ENCODE measurements at places on chromosomes 7 and 10. TPM values are rescaled to one million over a fixed set of nuclear protein-coding genes. Genes with fewer than 3 reads are reported as not detected.

Gene PARG
- total RNA-seq, result 31.1 TPM

DNA sequence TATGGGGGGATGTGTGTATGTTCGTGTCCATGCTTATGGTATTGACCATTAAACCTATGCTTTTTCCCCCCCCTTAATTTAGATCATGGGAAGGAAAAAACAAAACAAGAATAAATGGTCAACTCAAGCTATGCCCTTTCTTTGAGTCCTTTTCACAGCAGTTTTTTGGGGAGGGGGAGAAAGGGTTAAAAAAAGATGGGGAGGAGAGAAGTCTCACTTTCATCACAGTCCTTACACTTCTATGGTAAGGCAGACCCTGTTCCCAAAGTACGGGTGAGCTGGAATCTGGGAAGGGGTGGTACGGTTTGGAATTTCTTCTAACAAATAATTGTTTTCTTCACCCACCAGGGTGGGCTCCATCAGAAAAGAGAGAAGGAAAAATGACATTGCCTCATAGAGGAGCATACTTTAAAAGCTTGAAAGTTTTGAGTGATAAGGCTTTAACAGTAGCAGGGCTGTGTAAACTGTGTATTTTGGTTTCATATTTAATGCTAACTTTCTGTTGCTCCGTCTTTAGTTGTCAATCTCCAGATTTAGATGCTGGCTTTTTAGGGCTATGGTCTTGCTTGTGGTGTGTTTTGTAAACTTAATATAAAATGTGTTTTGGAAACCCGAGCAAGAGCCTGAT, 180.1 kb downstream of the TCF7L2 start:
- no peak for DNase-seq

- peak; percentile 6 for DNase-seq
Observed at GRCh38 chr10:78203915-78204818, 170.5 kb downstream of the RPS24 start.

GRCh38 chr10:32959006-32959920, 1.2 kb upstream of the ITGB1 start:
- DNase-seq, result no peak

Gene NODAL
- total RNA-seq, result not detected

GRCh38 chr10:7471720-7472367, 61.0 kb upstream of the SFMBT2 start:
- no peak for DNase-seq

DNA sequence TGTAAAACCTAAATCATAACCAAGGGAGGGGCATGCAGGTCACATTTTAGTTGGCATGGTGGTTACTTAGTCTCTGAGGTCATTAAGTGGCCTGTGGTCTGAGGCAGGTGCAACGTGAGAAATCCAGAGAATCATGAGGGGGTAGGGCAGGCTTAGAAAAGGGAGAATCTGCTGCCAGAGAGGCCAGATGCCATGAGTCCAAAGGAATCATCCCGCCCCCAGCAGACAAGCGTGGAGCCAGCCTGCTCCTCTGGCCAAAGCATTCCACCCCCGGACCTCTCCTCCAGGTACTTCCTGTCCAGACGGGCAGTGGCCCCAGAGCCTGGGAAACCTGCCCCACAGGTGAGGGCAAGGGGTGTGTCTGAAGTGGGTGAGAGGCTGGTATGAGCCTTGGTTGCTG, 196.4 kb upstream of the ZNF32 start:
- DNase-seq, result no peak

- no peak for DNase-seq
Observed at GRCh38 chr7:132515181-132515580, 61.1 kb downstream of the PLXNA4 start.

Gene CPA4
- 0.74 TPM for total RNA-seq

Gene SSBP1
- total RNA-seq, result 197 TPM

GRCh38 chr10:48307711-48308018, 1.2 kb downstream of the MAPK8 start:
- peak; percentile 20 for DNase-seq

Gene PPP1R3A
- total RNA-seq, result not detected

DNA sequence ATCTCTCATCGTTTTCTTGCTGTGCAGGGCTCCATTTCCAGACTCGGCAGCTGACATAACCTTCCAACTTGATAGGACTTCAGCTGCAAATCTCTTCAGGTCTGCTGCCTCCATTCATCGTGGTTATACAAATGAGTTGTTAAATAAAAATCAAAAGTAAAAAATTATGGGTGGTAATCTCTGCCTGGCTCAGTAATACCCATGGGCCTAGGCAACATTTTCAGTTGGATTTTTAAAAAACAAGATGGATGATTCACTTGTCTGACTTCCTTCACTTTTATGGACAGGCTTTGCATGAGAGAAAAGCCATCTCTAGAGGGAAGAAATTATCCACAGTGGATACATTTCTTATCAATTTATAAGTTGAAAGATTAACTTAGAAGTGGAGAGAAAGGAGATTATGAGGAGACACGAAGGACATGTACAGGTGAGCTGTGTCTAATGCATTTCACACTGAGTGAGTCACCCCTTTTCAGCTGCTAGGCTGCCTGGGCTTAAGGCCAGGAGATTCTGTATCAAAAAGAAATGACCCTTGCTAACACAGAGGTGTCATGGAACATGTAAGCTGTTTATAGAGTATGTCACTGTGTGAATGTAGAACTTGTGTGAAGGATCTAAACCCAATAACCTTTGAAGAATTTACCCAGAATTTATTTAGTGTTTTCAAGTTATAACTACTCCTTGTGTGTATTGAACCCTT, 495.1 kb downstream of the AUTS2 start:
- DNase-seq, result no peak

Gene TECTB
- total RNA-seq, result not detected

DNA sequence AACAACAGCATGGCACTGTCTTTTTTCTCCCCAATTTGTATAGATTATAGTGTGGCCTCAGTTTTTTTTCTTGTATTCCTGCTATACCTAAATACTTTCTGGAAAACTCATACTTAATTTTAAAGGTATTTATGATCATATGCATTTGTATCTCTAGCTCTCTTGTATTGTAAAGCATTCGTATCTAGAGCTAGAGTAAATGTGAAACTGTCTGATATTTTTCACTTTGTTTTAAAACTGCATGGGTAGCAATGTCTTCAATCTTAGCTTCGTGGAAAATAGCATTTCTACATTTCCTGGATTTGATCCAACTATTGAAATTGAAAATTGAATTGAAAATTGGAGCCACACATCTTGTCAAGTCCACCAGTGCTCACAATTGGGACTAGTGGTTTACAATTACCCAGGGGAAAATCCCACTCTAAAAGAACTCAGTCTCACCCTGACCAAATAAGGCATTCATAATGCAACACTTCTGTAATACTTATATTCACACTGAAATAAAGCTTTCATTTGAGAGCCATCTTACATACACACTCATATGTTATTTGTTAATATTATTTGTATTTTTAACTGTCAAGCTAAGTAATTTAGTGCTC, 51.3 kb upstream of the KLF6 start:
- DNase-seq, result no peak

DNA sequence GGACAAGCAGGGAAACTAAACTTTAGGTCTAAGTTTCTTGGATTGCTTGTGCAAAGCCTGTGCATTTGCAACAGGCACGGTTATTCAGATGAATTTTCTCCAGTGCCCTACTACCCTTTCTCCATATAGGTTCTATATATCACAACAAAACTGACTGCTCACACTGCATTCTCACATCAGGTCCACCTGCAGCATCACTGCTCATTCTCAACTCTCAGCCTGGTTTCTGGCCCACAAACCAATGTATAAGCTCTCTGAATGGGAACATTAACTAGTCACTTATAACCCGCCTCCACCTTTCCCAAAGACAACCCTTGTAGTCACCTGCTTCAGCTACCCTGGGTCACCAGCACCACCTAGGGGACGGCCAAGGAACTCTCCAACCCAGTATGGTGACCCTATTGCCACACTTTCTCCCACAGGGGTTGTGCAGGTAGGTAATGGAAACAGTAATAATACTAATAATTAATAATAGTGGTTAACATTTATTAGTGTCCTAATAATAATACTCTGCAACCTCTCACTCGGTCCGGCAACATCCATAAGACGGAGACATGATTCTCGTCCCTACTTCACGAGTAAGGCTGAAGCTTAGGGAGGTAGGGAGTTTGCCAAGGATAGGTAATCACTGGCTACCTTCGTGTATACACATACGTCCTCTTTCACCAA, 97.3 kb downstream of the CLEC2L start:
- DNase-seq, result peak; percentile 55

Gene GNGT1
- not detected for total RNA-seq

DNA sequence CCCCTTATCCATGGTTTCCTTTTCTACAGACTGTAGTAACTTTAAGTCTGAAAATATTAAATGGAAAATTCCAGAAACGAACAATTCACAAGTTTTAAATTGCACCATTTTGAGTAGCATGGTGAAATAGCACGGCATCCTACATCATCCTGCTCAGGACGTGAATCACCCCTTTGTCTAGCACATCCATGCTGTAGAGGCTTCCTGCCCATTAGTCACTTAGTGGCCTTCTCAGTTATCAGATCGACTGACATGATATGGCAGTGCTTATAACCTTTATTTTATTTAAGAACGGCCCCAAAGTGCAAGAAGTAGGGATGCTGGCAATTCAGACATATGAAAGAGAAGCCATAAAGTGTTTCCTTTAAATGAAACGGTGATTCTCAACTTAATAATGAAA, 82.7 kb downstream of the CPXM2 start:
- DNase-seq, result peak; percentile 96

- peak; percentile 83 for DNase-seq
Observed at GRCh38 chr10:86957471-86958115, at the start of gene MMRN2. Gene MMRN2 (minus strand): TSS chr10:86957615. CDS start chr10:86957541, 74 bp downstream.

GRCh38 chr7:142319970-142320369, 62.1 kb upstream of the PRSS58 start:
- DNase-seq, result peak; percentile 5

DNA sequence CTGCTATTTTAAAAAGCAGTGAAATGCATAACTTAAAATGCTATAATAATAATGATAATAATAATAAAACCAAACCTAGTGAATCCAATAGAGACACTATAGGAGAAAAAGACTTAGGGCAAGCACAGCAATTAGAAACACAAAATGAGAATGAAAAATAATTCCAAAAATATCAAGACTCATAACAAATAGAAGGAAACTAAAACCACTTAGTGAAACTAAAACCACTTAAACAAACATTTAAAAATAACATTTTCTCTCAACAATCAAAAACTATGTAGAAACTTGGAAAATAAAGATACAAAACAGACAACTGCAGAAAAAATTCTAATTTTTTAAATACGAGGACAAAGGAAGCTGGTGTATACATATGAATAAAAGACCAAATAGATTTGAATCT, 655.2 kb upstream of the NRG3 start:
- no peak for DNase-seq
